ENCODE measurements at places on chromosomes 7 and 10.

DNA sequence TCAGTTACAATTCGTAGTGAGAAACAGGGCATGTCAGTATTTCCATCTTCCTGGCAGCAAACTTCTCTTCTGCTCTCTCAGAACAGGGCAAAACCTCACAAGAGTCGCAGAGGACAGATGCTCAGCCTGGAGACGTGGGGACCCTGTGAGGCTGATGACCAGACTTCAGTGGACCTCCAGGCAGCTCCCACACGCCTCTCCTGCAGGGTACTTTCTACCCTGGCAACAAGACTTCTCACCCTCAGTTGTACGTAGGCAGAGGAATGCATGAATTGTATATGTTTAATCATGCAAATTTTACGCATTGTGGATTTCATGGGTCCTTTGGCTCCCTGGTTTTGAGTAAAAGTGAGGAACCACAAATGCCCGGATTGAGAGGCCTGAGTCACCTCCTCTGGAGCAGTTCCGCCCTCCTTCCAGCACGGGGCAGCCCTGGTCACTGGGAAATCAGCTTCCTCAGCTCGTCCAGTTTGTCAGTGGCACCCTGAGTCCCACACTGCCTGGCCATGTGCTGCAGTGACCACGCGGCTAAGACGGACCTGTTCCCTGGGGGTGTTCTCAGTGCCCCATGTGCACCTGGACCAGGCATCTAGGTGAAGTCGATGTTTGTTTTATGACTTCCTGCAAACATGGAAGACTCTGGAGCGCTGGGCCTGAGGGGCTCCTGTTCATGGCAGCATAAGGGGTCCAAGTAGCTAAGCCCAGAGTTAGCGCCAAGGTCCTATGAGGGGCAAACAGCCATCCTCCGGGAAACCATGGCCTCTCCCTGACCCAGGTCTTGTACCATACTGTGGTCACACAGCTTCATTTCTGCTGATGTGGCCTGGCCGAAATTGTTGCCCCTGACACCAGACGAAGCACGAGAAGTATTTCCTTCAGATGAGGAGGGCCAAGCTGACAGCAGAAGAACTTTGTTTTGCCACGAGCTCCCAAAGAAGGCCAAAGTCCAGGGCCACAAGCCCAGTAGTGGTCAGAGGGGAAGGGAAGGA, 165.1 kb downstream of the TNS3 start:
- DNase-seq, result peak; percentile 51

DNA sequence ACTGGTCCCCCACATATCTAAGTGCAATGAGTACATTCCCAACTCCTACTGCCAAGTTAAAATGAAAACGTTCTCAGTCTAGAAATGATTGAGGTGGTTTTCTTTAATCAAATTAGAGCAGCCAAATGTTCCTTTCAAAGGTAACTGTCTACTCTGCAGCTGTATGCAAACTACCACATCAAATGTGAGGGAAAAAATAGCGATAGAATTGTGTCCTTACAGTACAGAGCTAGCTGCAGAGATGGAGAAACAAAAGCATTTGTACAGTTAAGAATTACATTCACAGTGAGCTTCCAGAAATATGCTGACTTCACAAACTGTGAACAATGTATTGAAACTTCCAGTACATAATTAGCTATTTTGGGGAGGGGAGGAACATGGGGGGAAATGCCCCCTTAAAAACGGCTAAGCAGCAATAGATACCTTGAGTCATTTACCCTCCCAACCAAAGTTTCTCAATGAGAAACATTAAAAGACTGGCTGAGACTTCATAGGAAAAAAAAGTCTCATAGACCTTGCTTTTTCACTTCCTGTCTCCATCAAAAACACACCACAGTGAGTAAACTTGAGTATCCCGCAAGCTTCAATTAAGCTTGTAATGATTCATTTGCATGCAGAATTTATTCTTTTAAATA, 22.9 kb downstream of the CDK6 start:
- DNase-seq, result no peak

DNA sequence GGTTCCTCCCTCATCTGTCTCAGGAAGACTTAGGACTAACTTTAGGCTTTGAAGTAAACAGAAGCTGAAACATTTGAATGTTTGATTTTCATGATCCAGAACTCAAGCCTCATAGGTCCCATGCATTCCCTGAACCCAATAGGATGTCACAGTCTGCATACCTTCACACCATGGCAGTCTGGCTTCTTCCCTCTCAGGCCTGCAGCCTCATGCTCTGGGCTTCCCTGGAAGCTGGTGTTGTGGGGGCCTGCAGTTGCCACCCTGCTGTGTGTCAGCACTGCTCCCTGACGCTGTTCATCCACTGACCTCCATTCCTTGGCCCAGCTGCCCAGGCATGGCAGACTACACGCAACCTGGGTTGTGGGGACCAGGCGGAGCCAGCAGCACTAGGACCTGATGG, 267.5 kb upstream of the KAT6B start:
- DNase-seq, result no peak

GRCh38 chr7:35780070-35780469, 20.8 kb upstream of the SEPTIN7 start:
- no peak for DNase-seq

DNA sequence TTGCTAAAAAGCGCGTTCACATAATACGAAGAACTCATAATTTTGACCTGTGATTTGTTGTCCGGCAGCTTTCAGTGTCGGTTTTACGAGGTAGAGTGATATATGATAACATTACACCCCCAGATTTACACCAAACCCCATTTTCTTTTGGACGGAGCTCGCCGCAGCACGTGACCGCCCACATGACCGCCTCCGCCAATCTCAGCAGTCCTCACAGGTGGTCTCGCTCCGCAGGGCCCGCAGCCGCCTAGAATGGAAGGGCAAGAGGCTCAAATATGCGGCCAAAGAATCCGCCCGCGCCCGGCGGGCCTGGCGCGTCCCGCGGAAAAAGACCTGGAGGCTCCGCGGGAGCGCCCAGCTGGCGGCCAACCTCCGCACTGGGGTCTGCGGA, at the start of gene HOXA7:
HOXA7 (minus strand) TSS at position 168 of the 391 bp plus-strand sequence; CDS start at position 38, 130 bp downstream.
- DNase-seq, result peak; percentile 82

DNA sequence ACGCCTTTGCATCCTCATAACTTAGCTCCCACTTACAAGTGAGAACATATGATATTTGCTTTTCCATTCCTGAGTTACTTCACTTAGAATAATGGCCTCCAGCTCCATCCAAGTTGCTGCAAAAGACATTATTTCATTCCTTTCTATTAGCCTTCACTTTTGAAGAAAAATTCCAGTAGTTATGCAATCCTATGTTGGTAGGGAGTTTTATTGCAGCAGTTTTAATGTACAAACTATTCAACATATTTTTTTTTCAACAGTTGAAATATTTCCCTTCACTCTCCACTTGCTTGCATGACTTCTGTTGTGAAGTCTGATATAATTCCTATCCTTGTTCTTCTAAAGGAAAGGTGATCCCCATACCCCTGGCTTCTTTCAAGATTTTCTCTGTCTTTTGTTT, 27.3 kb upstream of the ARHGAP22 start:
- no peak for DNase-seq

DNA sequence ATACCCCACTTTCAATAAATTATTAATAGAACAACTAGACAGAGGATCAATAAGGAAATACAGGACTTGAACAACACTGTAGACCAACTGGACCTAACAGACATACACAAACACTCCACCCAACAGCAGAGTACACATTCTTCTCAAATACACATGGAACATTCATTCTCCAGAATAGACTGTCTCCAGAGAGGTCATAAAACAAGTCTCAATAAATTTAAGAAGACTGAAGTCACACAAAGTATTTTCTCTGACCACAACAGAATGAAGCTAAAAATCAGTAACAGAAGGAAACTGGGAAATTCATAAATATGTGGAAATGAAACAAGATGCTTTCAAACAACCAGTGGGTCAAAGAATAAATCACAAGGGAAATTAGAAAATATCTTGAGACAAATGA, 119.8 kb downstream of the SMURF1 start:
- DNase-seq, result no peak

DNA sequence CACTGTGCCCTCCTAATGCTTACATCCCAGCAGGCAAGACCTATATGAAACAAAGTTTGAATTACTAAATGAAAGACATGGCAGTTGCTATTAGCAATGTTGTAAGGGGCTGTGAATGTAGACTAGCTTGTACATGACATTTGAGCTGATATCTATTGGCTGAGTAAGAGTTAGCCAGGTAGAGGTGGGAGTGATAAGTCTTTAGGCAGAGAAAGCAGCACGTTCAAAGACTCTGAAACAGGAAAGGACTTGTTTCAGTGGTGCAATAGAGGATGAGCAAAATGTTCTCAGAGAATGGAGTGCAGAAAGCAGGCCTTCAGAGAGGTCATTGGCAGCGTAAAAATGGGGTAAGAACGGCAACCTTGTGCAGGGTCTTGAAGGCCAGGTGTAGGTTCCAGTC, 687.6 kb downstream of the AUTS2 start:
- DNase-seq, result no peak

- peak; percentile 76 for DNase-seq
These were observed 54.1 kb downstream of the KIAA1217 start for GRCh38 chr10:24262929-24263590.

GRCh38 chr10:75086278-75086934, 25.1 kb upstream of the SAMD8 start:
- no peak for DNase-seq

DNA sequence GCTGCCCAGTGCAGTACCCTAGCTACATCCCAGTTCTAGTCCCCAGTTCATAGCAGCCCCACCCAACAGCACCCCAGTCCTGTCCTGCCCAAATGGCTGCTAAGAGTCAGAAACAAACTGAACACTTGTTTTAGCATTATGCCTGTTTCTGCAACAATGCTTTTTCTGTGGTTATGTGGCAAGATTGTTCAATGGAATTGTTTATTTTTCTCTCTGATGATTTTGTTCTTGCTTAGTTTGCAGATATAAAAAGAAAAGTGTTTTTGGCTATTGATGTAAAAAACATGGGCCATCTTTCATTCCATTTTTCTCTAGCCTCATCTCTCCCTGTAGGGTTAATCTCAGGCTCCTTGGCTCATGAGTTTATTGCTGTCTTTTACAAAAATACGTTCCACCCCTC, 42.5 kb downstream of the LRRC4 start:
- no peak for DNase-seq

- DNase-seq, result no peak
These were observed 351.5 kb downstream of the TYW1 start for GRCh38 chr7:67348171-67348570.

GRCh38 chr10:3858051-3858845, 73.2 kb upstream of the KLF6 start:
- DNase-seq, result peak; percentile 43

DNA sequence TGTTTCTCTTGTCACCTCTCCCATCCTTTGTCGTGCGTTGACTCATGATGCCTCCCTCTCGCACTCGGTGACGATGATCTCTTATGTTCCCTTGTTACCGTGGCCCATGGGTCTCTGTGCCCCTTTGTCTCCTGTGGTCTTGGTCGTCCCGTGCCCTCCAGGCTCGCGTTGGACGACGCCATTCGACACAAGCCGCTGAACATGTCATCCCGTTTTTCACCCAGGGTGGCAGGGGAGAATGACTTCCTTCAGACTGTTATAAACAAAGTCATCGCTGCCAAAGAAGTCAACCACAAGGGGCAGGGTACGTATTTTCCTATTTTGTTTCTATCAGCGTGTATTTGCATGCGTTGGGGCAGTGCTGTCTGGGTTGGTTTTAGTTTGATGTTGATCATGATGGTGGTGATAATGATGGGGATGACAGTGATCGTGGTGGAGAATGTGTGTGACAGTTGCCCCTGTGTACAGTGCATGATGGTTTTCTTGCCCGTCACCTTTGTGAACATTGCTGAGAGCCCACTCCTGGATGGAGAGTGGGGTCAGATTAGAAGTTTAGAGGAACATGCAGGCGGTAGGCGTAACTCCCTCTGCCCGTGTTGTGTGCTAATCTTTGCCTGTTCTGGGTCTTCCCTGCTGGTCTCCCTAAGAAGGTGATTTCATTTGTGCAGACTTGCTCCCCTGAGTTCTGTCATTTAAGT, 107.0 kb downstream of the DOCK1 start:
- no peak for DNase-seq

GRCh38 chr10:75401569-75402485, at the start of gene ZNF503:
Gene ZNF503, minus strand, starts transcription at chr10:75401764. Its CDS starts 345 bp downstream, at chr10:75401419.
- peak; percentile 98 for DNase-seq

- DNase-seq, result no peak
These were observed 254.8 kb upstream of the PITRM1 start for GRCh38 chr10:3427347-3427746.

- no peak for DNase-seq
These were observed 400.2 kb downstream of the PHTF2 start for GRCh38 chr7:78198756-78199155.

DNA sequence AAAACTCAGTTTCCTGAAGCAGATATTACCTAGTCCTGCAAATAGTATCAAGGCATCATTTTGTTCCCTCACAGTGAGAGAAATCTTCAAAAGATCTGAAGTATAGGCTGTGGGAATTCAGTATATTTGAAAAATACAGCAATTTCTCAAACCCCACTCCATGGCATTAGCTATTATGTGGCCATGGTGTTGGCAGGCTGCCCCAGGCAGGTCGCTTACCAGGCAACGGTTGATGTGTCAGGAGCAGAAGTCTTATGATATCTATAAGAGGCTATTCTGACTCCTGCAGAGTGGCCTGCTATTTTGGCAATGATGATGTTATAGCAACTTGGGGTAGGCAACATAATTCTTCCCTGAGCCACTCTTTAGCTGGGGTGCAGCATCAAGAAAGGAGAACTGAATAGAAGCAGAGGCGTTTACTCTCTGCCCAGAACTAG, 187.9 kb downstream of the PLXDC2 start:
- no peak for DNase-seq

GRCh38 chr7:142357953-142358520, 100.2 kb upstream of the PRSS58 start:
- no peak for DNase-seq

DNA sequence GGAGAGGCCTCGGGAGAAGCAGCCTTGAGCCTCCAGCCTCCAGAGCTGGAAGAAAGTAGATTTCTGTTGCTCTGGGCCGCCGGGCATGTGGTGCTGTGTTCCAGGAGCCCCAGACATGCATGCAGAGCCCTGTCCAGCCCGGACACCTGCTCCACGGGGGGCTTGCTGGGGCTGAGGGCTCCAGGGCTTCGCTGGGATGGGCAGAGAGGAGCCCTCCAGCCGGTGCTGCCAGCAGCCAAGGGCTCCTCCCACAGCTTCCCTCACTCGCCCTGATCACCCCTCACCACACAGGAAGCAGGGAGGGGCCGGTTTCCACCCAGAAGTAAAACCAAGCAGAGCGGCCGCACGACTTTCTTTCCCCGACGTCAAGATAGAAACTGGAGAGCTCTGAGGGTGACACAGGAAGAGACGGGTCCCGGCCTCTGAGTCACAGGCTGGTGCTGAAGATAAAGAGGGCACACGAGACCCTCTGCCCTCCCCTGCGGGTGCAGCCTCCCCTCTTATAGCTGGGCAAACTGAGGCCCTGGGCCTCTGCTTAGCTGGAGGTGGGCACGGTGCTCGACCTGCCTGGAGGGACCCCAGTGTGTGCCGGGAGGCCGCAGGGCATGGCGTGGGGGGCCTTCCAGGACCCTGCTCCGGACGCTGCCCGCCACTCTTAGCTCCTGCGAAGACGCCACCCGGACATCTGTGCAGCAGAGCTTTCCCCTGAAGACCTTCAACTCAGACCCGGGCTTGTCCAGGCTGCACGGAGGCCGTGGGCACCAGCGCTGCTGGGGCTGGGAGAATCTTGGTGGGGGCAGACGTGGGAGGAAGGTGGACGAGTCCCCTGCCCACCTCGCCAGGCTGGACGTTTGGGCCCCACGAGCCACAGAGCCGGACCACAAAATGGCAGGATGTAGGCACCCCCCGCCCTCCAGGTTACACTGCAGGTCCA, 31.1 kb downstream of the ADAP1 start:
- peak; percentile 83 for DNase-seq

- DNase-seq, result no peak
These were observed 94.0 kb downstream of the CPED1 start for GRCh38 chr7:121082400-121083101.

Measured in islet precursor cell (in vitro differentiated cells).